Stimulated activated CD4-positive, alpha-beta T cell treated with anti-CD3 and anti-CD28 coated beads, Interleukin-15, amount 100 ng/mL, for 1 hour (primary cell): ENCODE measurements at places on chromosomes 6 and 20.

DNA sequence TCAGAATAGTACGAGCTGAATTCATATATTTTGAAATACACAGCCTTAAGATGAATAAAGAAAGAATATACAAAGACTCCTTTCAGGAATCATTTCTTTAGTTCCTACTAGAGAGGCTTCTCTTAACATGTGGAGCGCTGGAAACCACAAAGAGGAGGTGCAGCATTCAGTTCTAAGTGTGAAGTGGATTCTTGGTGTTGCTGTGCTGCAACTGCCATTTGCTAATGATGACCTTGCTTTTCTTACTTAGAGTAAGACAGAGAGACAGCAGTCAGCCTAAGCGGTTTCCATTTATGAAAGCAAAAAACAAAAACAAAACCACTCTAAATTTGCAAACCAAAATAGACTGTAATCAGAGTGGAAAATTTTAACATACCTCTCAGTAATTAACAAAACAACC lies 629.0 kb downstream of the EPHA7 start:
- no peak for DNase-seq

DNA sequence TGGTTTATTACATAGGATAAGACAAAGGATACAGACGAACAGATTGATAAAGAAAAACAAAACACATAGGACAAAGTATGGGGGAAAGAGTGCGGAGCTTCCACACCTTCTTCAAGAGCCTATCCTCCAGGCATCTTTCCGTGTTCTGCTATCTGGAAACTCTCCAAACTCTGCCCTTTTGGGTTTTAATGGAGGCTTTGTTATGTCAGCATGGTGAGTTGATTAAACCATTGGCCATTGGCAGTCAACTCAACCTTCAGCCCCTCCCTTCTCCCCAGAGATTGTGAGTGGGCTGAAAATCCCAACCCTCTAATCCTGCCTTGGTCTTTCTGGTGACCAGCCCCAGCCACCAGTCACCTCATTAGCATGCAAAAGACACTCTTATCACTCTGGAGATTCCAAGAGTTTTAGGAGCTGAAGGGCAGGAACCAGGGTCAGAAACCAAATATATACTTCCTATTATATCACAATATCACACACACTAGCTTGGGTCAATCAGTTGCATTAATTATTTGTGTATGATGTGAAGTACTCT lies 23.8 kb downstream of the HLA-DOB start:
- no peak for DNase-seq

- no peak for DNase-seq
Measured at GRCh38 chr20:23244156-23244915, 106.3 kb upstream of the NXT1 start.

DNA sequence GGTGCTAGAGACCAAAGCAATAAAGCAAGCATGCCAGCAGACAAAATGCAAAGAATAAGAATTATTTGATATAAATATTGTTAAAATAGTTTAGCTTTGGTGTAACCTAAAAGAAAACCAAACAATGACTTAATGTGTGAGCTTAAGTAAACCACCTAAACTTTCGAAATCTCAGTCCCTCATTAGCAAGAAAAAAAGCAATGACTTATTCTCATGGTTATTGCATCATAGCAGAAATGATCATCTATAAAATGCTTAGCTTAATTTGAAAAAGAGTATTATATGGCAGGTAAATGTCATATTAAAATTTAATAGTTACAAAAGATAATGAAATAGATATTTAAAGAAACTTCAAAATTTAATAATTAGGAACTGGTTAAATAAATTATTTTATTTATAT lies 1395.7 kb upstream of the EYS start:
- no peak for DNase-seq

- no peak for DNase-seq
Measured at GRCh38 chr6:166618866-166619761, 7.9 kb downstream of the RPS6KA2 start.

DNA sequence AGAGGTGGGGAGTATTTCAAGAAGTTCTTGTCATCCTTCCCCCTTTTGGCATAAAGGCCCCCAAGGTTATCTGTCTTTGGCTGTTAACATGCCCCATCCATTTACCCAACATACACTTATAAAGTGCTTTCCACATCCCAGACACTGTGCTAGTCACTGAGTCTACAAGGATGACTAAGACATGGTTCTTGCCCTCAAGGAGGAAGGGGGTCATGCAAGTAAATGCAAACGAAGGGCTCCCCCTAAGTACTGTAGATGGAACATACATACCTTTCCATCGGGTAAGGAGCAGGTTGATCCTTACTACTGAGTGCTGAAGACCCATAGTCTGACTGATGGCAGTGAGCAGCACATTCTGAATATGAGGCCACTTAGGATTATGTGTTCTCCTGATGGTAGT lies 38.3 kb downstream of the HECA start:
- no peak for DNase-seq

- DNase-seq = no peak
Measured at GRCh38 chr6:147341486-147341885, 137.3 kb downstream of the STXBP5 start.

- DNase-seq = no peak
Measured at GRCh38 chr6:7298113-7298512, 14.9 kb downstream of the SSR1 start.

GRCh38 chr6:24902782-24903181 lies 33.0 kb downstream of the RIPOR2 start:
- no peak for DNase-seq

DNA sequence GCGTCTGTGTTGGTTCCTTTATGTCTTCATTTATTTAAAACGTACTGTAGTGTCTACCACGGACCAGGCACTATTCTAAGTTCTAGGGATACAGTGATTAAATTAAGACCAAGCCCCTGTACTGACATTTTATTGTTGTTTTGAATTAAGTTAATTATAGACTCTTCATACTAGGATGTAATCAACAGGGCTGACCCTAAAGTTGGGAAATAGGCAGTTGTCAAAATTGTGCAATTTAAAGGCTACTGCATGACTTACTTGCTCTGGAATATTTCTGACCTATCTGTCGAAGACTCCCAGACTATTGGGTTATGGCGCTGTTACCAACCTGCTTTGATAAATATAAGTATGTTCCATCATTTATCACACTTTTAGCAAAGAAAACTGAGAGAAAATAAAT lies 6.7 kb downstream of the MYO6 start:
- DNase-seq = no peak

DNA sequence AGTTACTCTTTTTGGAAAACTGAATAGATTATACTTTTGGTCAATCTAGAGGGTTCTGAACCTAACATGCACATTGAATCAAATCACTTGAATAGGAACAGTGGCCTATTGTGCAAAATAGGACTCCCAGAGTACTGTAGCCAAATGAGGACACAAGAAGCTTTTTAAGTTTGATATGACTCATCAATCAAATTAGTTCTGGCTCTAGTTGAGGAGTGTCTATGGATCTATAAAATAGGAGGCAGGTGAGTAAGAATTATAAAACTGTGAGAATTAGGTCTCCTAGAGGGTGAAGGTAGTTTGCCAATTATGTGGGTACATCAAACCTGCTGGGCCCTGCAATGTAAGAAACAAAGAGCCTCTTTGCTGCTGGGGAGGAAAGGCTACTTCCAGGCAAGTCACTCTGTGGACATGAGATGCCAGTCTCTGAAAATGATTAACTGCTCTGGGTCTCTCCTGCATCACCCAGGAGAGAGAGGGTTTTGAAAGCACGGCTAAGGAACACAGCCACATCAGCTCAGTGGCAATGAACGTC lies 112.3 kb downstream of the RCAN2 start:
- no peak for DNase-seq

- DNase-seq = no peak
Measured at GRCh38 chr20:32474967-32475811, 109.9 kb downstream of the NOL4L start.

GRCh38 chr6:34145161-34146020 lies 496 bp downstream of the GRM4 start:
- no peak for DNase-seq

GRCh38 chr20:24747881-24748595 lies 201.0 kb upstream of the CST7 start:
- no peak for DNase-seq

DNA sequence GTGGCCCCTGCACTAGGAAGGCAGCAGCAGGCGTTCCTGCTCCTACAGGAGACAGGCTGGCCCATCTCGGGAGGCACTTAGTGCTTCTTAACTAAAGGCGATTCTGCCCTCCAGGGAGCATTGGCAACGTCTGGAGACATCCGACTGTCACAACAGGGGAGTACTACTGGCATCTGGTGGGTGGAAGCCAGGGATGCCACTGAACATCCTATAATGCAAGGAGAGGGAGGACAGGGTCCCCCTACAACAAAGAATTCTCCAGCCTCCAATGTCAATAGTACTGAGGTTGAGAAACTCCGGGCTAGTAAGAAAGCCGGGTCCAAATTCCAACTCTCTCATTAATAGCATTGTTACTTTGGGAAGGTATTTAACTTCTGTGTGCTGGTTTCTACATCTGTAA lies 119.4 kb upstream of the ARMC2 start:
- no peak for DNase-seq

DNA sequence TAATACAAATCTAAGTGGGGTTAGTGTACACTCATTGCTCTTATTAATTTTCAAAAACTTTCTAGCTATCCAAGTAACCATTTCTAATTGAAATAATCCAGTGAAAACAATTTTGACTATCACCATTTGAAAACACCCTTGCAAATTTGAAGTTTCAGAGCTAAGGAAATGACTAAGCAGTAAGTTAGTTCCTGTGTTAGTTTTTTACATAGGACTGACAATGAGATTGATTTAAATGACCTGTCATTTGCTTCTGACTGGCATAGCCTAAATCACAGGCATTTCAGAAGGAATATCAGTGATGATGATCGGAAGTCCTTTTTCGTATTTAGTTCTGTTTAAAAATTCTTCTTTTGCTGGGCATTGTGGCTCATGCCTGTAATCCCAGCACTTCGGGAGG lies 27.0 kb downstream of the STK4 start:
- no peak for DNase-seq

GRCh38 chr20:36688630-36689029 lies 42.6 kb upstream of the SLA2 start:
- DNase-seq = no peak

GRCh38 chr20:49785149-49785851 lies 27.3 kb upstream of the SLC9A8 start:
- DNase-seq = no peak

DNA sequence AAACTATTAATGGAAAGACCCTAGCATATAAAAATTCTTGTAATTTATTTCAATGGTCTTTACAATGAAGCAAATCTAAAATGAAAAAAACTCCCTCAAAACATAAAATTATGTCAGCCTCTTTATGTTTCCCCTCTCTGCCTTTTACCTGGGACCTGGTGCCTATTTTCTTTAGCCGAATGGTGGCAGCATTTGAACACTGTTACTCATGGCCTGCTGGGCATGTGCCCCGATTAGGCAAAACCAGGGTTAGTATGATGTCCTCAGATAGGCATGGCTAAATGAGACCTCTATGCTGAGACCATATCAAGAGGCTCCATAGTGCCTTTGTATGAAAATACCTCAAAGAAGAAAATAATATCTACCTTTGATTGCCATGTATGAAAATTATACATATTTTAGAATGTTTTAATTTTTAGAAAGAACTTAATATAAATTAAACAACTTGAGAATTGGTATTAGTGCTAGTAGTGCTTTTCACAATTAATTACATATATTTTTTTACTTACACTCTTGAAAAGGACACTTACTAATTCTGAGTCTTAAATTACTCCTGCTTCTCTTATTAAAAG lies 22.5 kb upstream of the C6orf58 start:
- no peak for DNase-seq

GRCh38 chr20:61053487-61053886 lies 198.6 kb upstream of the CDH4 start:
- DNase-seq = no peak

DNA sequence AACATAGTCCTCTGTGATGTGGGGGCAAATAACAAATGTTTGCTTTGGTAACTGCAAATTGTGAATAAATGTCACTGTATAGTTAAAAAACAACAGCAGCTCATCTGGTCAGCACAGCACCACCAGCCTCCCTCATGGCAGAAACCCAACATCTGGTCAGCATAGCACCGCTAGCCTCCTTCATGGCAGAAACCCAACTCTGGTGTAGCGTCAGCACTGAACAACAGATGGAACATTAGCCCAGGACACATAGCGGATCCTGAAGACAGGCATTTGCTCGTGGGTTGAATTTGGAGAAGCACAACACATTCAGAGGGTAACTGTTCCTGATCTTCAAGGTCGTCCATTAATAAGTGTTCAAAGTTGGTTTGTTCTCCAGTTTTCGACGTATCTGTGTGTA lies 265.9 kb downstream of the DLL1 start:
- DNase-seq = no peak

DNA sequence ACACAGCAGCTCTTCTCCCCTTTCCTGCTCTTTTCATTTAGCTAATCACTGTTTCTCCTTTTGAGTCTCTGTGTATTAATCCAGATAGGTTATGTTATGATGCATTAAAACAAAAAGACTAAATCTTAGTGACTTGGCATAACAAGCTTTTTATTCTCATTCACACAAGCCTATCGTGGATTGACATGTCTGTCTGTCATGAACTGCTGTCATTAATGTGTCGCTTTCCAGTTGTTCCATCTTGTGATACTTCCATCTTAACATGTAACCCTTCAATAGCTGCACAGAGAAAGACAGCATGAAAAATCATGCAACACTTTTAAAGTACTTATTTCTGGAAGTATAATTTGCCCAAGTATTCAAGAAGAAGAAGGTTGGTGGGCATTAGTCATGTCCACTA lies 128.7 kb downstream of the GRIK2 start:
- DNase-seq = no peak

DNA sequence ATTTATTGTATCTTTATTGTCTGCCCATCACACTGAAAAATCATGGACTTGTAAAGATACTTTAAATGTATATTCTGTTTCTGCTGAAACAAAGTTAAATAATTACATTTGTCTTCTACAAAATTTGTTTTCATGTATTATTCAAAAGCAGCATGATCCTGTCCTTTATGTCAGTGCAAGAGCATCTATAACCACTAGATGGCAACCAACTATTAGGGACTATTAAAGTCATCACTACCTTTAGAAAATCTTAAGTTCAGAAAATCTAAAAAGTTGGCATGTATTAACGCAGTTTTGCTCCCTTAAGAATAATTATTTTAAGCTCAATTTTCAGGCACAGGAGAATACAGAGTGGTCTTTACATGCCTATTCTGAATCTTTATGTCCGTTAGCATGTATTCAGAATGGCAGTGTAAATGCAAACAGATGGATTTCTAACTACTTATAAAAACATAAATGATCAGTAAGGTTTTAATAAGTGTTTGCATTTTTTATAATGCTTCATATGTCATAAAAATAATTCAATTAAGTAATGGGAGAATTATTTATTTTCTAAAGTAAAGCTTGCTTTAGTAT lies 17.8 kb downstream of the TMEM30A start:
- no peak for DNase-seq
